ENCODE measurements at places on chromosomes 16 and 17. TPM values are rescaled to one million over a fixed set of nuclear protein-coding genes. Genes with fewer than 3 reads are reported as not detected.

DNA sequence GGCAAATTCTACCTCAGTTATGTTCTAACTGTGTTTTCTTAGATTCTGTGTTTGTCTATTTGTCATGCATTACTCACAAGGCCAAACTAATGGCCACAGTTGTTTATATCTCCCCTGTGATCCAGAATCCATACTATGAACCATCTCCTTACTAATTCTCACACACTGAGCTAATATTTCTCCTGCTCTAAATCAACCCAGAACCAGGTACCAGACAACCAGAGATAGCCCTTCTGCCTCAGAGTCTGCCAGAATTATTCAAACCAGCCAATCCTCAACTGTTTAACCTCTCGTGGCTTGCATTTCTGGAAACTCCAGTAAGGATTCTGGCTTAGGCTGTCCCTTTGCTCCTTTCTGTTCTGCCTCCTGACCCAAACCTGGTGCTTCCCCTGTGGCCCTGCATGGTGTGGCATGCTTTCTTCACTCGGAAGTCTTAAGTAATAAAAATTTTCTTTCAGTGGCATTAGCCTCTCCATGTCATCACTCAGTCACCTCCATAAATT lies 59.4 kb downstream of the EFCAB5 start:
- no peak for DNase-seq

GRCh38 chr17:82244413-82245133 lies 15.7 kb downstream of the SLC16A3 start:
- no peak for DNase-seq

Gene ZNF830
- total RNA-seq = 8.7 TPM

Gene KRTAP2-2
- not detected for total RNA-seq

Gene MMP15
- total RNA-seq = 53.5 TPM

Gene PPP1R1B
- total RNA-seq = 1.2 TPM

DNA sequence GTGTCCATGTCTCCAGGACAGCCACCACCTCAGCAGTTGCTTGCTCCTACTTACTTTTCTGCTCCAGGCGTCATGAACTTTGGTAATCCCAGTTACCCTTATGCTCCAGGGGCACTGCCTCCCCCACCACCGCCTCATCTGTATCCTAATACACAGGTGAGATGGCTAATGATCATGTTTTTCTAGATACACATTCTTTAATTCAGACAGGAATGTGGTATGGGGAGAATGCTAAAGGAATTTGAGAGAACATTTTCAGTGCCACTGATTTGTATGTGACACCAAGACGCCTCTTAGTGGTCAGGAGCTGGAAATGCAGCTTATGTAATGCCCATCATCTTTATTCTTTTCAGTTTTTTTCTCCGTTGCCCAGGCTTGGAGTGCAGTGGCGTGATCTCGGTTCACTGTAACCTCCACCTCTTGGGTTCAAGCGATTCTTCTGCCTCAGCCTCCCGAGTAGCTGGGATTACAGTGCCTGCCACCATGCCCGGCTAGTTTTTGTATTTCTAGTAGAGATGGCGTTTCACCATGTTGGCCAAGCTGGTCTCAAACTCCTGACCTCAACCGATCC lies 8.9 kb upstream of the RAPGEFL1 start:
- DNase-seq = no peak

Gene PRAC1
- not detected for total RNA-seq

DNA sequence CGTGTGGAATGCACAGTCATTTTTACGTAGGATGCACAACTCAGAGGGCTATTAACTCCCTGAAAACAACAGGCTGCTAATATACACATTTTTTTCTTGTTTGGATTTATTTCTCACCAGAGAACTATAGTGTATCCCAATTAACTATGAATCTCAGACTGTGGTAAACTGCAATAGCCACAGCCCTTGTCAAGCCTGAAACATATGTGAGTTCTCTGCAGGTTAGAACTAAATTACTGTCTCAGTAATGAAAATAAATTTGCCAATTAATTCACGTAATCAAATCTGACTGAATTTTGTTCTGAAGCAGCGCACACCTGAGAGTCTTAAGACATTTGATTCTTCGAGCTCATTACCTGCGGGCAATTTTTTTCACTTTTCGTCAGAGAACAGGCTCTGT lies 318.6 kb downstream of the PMP22 start:
- DNase-seq = no peak

Data from cardiac septum (tissue), 1 donor.